Caki2 (cell line): ENCODE measurements at places on chromosomes 2 and 18. TPM values are rescaled to one million over a fixed set of nuclear protein-coding genes. Genes with fewer than 3 reads are reported as not detected.

SERPINB13 gene
- not detected in 2 replicates for total RNA-seq

KIAA2012 gene
- total RNA-seq = not detected in 2 replicates

ACVR1C gene
- not detected in 2 replicates for total RNA-seq

DSG3 gene
- not detected in 2 replicates for total RNA-seq

HOXD12 gene
- total RNA-seq = not detected in 2 replicates

CYP1B1 gene
- 3.0 and 5.5 TPM in 2 replicates for total RNA-seq

SLC19A3 gene
- 0.52 and 1.0 TPM in 2 replicates for total RNA-seq

GCA gene
- 15.1 and 27.5 TPM in 2 replicates for total RNA-seq

SF3B1 gene
- 157 and 159 TPM in 2 replicates for total RNA-seq

DSG4 gene
- total RNA-seq = not detected in 2 replicates

C2orf80 gene
- total RNA-seq = not detected in 2 replicates

IL1RN gene
- 0.78 and 2.6 TPM in 2 replicates for total RNA-seq

NETO1 gene
- 7.6 and 8.1 TPM in 2 replicates for total RNA-seq

IL36RN gene
- total RNA-seq = not detected in 2 replicates

GRHL1 gene
- total RNA-seq = 0.43 and 9.1 TPM in 2 replicates

C1QL2 gene
- total RNA-seq = not detected in 2 replicates

UNC80 gene
- total RNA-seq = 0.03 TPM in 1 of 2 replicates, not detected in the other

POTEJ gene
- not detected in 2 replicates for total RNA-seq

PCARE gene
- not detected in 2 replicates for total RNA-seq

SLC9A2 gene
- total RNA-seq = 5.8 and 6.2 TPM in 2 replicates

LIPT1 gene
- 15.7 and 25.2 TPM in 2 replicates for total RNA-seq

LYPD1 gene
- total RNA-seq = 280 and 308 TPM in 2 replicates

CYBRD1 gene
- not detected in 2 replicates for total RNA-seq

TLX2 gene
- total RNA-seq = not detected in 2 replicates

APLF gene
- 2.8 and 6.8 TPM in 2 replicates for total RNA-seq

RAX gene
- total RNA-seq = not detected in 2 replicates

CFAP210 gene
- not detected in 2 replicates for total RNA-seq

AMER3 gene
- total RNA-seq = not detected in 2 replicates

TBR1 gene
- not detected in 2 replicates for total RNA-seq

UGT1A4 gene
- total RNA-seq = 0.10 and 3.3 TPM in 2 replicates

ERBB4 gene
- total RNA-seq = 0.10 TPM in 1 of 2 replicates, not detected in the other

CYTIP gene
- total RNA-seq = 0.07 TPM in 1 of 2 replicates, not detected in the other

GKN2 gene
- total RNA-seq = not detected in 2 replicates

AQP12B gene
- not detected in 2 replicates for total RNA-seq

CYP26B1 gene
- total RNA-seq = 5.4 and 7.6 TPM in 2 replicates

HOXD9 gene
- total RNA-seq = 9.5 and 13.4 TPM in 2 replicates

GPR75 gene
- not detected in 2 replicates for total RNA-seq

EMX1 gene
- 0.55 and 0.81 TPM in 2 replicates for total RNA-seq

MBOAT2 gene
- 6.6 and 16.7 TPM in 2 replicates for total RNA-seq

SNED1 gene
- total RNA-seq = not detected in 2 replicates

AQP12A gene
- not detected in 2 replicates for total RNA-seq

IL36G gene
- total RNA-seq = not detected in 2 replicates

TMEM237 gene
- 37.5 and 60.1 TPM in 2 replicates for total RNA-seq

C2orf66 gene
- not detected in 2 replicates for total RNA-seq

STPG4 gene
- 0.37 and 3.2 TPM in 2 replicates for total RNA-seq

CXCR4 gene
- total RNA-seq = not detected in 2 replicates

REG3G gene
- not detected in 2 replicates for total RNA-seq

VWC2L gene
- total RNA-seq = not detected in 2 replicates

SPDYA gene
- total RNA-seq = 0.10 TPM in 1 of 2 replicates, not detected in the other

ANKRD30B gene
- not detected in 2 replicates for total RNA-seq

POMC gene
- not detected in 2 replicates for total RNA-seq

WNT6 gene
- total RNA-seq = 1.3 and 4.4 TPM in 2 replicates

CASP10 gene
- 7.3 and 8.5 TPM in 2 replicates for total RNA-seq

DSC3 gene
- total RNA-seq = not detected in 2 replicates

TFPI gene
- 25.4 and 32.6 TPM in 2 replicates for total RNA-seq

SIX2 gene
- total RNA-seq = 6.8 and 7.3 TPM in 2 replicates

PTH2R gene
- 17.3 and 36.9 TPM in 2 replicates for total RNA-seq
